ENCODE measurements at places on chromosomes 13 and 19.

DNA sequence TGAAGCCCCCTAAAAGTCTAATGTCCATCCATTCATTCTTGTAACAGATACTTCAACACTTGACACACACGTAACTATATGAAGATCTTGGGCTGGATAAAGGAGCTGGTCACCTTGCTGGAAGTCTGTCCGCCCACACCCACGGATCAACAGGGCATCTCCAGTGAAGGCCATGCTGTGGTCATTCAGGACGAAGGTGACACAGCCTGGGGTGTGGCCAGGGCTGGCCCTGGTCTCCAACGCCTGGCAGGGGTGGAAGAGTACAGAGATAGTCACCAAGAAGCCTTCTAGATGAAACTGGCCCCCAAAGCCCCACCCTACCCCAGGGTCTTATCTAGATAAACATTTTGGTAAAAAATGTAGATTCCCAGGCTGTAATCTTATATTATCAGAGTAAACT is 6.8 kb upstream of the PHLDB3 start:
- no peak for DNase-seq

- DNase-seq: no peak
Observed at GRCh38 chr19:50377051-50377461, 799 bp downstream of the NR1H2 start.

DNA sequence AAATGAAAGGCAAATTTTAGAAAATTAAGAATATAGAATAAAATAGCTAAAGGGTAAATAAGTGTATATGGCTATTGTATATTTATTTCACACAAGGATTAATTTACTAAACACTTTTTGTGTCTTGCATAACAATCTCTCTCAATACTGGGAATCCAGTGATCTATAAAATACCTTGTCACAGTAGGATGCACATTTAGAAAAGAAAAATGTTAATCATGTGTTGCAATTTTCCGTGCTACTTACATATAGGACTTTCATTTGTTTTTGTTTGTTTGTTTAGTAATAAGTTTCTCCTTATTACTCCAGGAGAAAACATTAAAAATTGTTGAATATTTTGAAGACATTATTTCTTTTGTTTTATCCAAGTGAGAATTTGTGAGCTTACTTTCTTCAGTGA is 1533.3 kb downstream of the SLITRK5 start:
- no peak for DNase-seq

GRCh38 chr19:50876456-50876855 is 3.2 kb downstream of the KLK2 start:
- no peak for DNase-seq

DNA sequence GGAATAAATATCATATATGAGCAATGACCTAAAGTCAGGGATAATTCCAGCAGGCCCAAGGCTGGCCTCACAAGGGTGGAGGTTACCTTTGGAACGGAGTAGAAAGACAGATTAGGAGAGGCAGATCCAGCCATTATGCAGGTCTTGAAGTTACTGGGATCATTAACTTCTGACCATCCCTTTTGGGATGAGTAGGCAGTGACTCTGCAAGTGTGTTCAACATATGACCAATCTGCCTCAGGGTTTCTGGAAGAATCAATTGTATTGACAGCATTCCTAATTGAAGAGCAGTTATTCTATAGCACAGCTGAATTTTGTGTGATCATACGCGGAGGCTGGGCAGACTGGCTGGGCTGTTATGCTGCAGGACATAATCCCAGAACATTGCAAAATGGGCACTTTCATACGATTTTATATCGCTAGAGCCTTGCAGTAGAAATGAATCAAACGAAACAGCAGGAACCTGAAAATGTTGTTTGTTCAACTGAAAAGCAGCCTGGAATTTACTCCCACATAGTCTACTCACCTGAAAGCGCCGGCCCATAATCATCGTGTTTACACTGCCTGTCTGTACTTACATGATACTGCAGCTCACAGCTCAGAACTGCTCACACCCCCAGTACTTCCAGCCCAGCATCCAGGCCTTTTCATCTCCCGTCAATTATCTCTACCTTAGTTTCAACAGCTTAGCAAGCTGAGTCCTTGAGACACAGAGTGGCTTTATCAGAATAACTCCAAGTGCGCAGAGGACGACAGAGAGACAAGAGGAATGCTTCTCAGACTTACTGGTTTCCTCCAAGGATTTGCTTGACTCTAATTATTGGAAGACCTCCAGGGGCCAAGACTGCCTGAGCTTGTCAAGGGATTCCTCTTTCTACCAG is 556.1 kb downstream of the EFNB2 start:
- DNase-seq: no peak

DNA sequence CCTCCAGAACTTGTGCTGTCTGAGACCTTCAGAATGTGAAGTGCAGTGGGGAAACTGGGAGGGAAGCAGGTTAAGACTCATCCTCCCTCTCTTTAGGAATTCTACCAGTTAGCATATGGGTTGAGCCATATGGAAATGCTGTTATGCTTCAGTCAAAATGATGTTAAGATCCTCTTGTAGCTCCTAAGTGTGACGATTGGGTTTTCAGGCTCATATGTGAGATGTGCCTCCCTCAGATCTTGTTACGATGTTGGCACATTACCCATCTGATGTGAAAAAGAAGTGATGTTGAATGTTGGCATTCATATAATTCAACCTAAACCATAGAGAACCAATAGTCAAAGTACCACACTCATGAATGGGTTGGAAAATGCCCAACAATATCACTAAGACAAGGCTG is 67.8 kb upstream of the IPO5 start:
- DNase-seq: no peak

GRCh38 chr13:32041429-32041828 is 9.9 kb downstream of the FRY start:
- DNase-seq: no peak

DNA sequence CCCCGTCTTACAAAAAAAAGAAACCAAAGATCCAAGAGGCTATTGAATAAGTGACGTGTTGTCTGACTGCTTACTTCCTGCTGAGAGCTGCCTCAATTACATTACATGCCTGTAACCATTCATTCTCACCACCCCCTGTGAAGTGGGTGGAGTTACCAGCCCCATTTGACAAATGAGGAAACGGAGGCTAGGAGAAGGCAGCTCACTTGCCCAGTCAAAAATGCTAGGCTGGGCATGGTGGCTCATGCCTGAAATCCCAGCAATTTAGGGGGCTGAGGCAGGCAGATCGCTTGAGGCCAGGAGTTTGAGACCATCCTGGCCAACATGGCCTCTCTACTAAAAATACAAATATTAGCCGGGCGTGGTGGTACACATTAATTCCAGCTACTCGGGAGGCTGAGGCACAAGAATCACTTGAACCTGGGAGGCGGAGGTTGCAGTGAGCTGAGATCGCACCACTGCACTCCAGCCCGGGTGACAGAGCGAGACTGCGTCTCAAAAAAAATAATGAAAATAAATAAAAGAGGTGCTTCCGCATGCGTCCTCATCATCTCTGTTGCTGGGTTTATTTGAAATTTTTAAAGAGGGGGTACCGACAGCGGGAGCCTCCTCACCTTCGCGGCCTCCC is 499 bp downstream of the LSM7 start:
- DNase-seq: peak; percentile 61

DNA sequence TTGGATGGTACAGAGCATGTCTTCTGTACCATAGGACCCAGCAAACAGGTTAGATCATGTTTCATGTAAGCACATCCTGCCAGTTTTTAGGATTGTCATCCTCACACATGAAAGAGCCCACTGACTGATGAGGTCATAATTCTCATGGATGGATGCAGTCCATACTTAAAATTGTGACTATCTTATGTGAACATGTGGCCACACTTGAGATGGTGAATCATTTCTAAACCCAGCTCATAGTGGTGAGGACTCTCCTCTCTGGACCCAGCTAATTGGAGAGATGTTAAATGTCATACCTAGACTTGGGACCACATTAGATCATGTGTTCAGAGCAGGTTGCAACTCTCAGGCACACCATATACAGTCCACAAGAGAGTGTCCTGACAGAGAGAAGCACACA is 24.8 kb upstream of the ZNF254 start:
- DNase-seq: peak; percentile 2

DNA sequence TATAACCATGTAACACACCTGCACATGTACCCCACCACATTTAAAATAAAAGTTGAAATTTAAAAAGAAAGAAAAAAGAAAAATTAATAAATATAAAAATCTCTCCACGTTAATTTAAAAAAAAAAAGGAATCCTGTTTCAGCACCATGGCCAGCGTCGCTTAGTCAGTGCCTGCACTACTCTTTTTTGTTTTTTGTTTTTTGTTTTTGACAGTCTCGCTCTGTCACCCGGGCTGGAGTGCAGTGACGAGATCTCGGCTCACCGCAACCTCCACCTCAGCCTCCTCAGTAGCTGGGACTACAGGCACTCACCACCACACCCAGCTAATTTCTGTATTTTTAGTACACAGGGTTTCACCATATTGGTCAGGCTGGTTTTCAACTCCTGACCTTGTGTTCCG is 835.9 kb downstream of the UQCRFS1 start:
- no peak for DNase-seq

DNA sequence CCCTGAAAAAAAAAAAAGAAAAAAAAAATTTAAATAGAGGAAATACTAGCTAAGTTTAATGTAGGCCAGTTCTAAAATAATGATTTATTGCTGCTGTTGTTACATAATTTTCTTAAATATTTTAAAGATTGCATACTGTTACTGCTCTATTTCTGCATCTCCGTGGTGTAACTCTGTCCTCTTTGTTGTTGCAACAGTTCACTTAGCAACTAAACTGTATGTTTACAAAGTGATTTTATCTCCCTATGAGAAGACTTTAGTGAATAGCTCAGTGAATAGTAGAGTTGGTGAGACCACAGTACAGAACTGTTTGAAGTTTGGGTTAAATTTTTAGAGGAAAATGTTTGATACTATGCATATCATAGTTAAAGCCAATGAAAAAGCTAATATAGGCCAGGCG is 19.4 kb downstream of the BRCA2 start:
- no peak for DNase-seq

GRCh38 chr19:4713384-4713951 is 10.2 kb downstream of the DPP9 start:
- DNase-seq: peak; percentile 93

- no peak for DNase-seq
Observed at GRCh38 chr13:49649963-49650312, 21.6 kb downstream of the ARL11 start.

GRCh38 chr13:30332456-30333143 is 25.2 kb upstream of the KATNAL1 start:
- no peak for DNase-seq

- no peak for DNase-seq
Observed at GRCh38 chr19:36963280-36963679, 47.1 kb downstream of the ZNF568 start.

- peak; percentile 76 for DNase-seq
Observed at GRCh38 chr19:46299004-46299509, 2.2 kb downstream of the HIF3A start.

DNA sequence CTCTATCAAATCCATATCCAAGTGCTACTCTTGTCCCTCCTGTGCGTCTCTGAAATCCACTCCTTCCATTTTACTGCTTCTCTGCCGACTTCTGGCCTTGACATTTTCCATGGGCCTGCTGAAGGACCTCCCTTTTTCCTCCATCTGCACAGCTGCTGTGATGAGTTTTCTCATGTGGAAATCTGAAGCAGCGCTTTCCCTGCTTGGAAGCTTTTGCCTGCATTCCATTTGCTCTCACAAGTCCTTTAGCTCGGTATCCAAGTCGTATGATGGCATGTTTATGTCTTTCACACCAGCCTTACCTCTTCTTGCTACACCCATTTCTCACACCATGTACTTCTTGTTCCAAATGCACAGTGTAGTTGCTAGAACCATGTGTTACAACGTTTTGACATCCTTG is 328.2 kb downstream of the GPC5 start:
- DNase-seq: no peak

DNA sequence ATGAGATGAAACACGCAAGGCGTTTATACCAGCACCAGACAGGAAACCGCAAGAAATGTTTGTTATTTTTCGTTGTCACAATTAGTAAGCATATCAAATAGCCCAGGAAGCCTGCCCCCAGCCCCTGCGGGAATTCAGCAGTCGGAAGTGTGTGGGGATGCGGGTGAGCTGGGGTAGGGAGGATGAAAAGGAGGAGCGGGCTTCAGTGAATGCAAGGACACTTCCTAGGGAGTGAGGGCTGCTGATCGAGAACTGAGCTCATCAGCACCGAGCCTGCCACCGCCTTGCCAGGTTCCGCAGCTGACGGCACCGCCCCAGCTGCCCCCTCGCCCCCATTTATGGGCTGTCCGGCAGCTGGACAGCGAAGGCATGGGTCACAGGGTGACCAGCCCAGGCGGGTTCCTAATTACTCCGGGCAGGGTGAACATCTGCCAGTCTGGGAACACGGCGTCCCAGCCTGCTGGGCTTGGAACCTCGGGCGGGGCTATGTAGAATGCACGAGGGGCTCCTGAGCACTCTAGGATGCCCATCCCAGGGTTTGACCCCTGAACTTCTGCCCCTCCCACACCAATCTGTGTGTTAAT is 1.6 kb upstream of the BEST2 start:
- peak; percentile 40 for DNase-seq

DNA sequence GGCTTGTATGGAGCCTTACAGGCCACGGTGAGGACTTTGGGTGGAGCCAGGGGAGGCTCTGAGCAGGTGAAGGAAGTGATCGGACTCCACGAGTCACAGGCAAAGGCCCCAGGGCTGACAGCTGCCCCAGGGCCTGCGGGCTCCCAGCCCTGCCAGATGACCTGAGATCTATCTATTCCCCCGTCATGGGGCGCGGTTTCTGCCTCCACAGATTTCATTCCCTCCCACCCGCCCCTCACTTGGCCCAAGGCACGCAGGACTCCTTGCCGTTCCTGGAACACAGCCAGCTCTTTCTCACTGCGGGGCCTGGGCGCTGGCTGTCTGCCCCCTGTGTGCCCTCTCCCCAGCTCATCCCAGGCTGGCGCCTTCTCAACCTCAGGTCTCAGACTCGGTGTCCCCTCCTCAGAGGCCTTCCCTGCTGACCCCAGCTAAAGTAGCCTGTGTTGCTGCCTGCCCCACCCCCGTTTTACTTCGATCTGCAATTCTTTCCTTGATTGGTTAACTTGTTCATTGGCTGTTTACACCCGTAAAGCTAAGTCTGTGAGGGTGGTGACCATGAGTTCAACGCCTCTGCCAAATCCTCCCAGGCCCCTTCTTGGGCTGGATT is 13.9 kb upstream of the PAK4 start:
- no peak for DNase-seq

DNA sequence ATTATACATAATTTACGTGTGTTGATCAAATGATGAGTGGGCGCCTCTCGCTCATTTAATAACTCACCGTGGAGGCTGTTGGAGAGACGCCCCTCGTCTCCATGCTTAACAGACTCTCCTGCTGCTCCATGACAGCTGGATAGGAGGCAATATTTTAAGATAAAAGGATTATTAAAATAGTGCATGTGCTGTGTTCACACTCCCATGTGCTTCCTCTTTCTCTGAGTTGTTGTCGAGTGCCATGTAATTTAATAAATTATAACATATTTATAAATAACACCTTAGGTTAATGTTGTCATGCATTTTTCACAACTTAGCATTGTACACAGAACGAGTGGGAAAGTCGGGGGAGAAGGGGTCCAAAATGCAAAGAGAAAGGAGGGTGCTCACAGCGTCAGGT is 161.4 kb upstream of the TSHZ3 start:
- DNase-seq: no peak

GRCh38 chr13:97695684-97696083 is 257.8 kb upstream of the IPO5 start:
- peak; percentile 7 for DNase-seq

Measured in HT1080 (cell line).